ENCODE measurements at places on chromosomes 13 and 19. TPM values are rescaled to one million over a fixed set of nuclear protein-coding genes. Genes with fewer than 3 reads are reported as not detected.
A peak's percentile ranks its signal among the peaks of the same experiment; 100 is the strongest.

GRCh38 chr19:6056801-6057650 is 53.3 kb downstream of the RFX2 start:
- DNase-seq = peak; percentile 95

DNA sequence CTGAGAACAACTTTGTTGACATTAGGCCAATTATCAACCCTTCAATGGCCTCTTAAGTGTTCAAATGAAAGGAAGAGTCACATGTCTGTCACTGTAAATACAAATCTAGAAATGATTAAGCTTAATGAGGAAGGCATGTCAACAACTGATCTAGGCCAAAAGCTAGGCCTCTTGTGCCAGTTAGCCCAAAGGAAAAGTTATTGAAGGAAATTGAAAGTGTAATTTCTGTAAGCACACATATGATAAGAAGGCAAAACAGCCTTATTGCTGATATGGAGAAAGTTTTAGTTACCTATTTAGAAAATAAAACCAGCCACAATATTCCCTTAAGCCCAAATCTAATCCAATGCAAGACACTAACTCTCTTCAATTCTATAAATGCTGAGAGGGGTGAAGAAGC is 604.7 kb downstream of the SLITRK6 start:
- DNase-seq = no peak

DNA sequence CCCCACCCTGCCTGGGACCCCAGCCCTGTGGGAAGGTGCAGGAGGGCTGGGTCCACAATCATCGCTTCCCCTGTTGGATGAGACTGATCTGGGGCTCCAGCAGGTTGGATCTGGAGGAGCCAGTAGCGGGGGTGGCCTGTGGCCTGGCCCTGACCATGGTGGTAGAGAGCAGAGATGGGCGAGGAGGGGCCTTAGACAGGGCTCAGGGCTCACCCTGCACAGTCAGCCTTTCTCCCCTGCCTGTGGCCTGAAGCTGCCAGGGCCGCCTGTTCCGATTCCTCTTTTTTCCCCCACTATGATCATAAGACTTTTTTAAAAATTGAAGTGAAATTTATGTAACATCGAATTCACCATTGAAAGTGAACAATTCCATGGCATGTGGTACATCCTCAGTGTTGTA is 18.2 kb downstream of the SIN3B start:
- DNase-seq = no peak

DNA sequence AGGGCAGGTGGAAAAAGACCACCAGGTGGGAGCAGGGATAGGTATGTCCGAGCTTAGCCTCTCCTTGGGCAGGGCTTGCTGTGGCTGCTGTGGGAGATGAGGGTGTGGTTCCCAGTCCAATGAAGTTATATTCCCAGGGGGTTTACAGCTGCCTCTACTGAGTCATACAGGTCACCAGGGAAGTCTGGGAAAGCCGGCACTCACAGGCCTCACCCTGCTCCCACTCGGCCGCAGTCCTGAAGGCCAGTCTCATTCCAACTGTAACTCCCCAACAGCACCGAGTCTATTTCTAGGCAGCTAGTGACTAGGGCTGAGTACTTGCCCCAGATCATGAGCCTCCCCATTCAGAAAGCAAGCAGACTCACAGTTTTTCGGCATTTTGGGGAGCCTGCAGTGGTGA is 77.1 kb downstream of the FNDC3A start:
- peak; percentile 17 for DNase-seq

DNA sequence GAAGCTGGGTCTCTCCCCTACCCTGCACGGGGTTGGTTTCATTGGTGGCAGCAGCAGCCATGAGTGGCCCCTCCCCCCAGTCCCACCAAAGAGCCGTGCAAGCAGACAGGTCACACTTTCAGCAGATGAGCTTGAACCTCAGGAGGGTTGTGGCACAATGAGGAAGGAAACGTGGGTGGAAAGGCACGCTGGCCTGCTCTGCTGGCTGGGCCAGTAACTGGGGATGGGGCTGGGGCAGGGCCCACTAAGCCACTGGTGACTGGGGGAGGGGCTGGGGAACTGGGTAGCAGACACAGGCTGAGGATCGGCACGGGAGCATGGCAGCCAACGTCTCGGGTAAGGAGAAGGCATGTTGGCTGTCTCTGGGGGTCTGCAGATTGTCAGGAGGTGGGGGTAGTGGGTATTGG is at the start of gene P2RY11:
Gene P2RY11, plus strand, starts transcription at position 289 of the 407 bp plus-strand sequence. Its CDS starts 29 bp downstream, at position 318.
- no peak for DNase-seq

Gene IL17D
- total RNA-seq = 0.10 TPM

DNA sequence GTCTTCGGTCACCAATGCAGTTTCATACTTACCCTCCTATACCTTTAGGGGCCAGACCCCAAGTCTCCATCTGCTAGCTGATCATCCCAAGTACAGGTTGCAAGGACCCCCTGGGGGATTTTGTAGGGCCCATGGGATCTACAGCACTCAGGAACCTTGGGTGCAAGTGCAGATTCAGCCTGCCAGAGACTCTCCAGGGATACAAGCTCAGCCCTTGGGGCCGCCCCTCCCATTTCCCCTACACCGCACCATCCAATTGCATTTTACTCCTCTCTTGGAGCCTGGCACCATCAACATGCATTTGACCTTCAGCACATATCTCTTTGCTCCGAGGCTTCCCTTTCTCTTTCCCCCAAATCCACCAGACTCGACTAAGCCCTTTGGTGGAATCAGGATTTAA is 154.7 kb upstream of the ZNF536 start:
- no peak for DNase-seq

GRCh38 chr13:102825400-102825799 is 20.4 kb upstream of the ERCC5 start:
- DNase-seq = peak; percentile 3

Gene CEBPA
- not detected for total RNA-seq

Gene RFC3
- 47.4 TPM for total RNA-seq

Gene URAD
- not detected for total RNA-seq

Gene ZNF560
- 4.2 TPM for total RNA-seq

GRCh38 chr13:49608651-49609331 is 19.5 kb upstream of the ARL11 start:
- DNase-seq = no peak

Gene SCGB2B2
- total RNA-seq = not detected

Gene TBC1D17
- 10.3 TPM for total RNA-seq

Gene SIGLEC6
- total RNA-seq = not detected

Gene PEG3
- total RNA-seq = 0.59 TPM

DNA sequence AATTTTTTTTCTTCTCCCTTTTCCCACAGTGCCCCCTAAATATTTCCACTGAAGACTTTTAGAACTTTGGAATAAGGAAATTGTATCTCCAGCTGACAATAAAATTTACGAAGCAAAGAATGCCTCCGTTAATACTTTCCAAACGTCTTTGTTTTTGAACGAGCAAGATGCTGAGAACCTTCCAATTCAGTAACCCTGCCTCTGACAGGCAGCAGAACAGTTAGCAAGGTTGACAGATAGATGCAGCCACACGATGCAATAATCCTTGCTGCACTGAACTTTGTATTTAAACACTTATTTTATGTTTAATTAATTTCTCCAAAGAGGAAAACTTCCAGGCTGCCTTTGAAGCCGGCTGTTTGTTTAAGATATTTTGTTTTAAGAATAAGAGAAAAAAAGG is 71.8 kb upstream of the TSHZ3 start:
- no peak for DNase-seq

- no peak for DNase-seq
Observed at GRCh38 chr13:24212674-24213073, 52.2 kb downstream of the SPATA13 start.

DNA sequence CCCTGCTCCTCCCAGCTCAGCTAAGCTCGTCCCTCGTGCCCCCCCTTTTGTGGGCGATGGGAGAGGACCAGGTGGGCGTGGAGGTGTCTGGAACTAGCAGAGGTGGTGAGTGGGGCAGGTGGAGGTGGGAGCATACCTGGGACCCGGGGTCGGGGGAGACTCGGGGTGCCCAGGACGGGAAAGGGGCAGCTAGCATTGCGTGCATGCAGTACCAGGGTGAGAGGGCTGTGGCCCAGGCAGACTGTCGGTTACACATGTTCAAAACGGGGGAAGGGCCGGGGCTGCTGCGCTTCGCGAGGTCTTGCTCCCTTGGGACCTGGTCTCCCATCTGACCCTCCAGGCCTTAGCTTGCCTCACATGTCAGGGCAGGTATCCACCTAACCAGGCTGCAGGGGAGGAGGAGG is 9.1 kb downstream of the TLE5 start:
- no peak for DNase-seq

- no peak for DNase-seq
Observed at GRCh38 chr13:59178344-59178743, 985.4 kb downstream of the DIAPH3 start.

DNA sequence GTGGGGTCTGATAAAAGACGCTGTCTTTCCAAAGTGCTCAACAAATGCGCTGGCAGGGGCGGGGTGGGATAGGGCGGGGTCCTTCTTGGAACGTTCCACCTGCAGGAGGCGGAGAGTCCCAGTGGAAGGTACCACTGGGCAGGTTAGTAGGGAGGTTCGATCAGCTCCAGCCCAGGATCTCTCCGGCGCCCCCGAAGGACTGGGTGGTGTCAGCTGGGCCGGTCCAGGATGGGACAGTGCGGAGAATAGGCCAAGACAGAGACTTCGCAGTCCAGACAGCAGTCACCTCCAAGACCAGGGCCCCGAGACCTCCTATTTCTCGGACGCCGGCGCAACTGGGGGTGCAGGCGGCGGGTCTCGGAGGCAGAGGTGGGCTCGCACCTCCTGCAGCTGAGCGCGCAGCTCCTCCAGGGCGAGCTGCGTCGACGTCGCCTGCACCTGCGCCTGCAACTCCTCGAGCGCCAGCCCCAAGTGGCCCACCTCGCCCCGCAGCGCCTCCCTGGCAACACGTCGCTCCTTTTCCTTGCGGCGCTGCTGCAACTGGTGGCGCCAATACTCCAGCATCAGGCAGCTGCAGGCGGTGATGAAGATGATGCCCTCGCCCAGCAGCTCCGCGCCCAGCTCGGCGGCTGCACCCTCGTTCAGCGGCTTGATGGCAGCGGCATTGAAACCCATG is 21.6 kb downstream of the VASP start:
- DNase-seq = no peak

Gene DCT
- not detected for total RNA-seq

GRCh38 chr13:79336966-79337365 is 69.1 kb downstream of the RBM26 start:
- DNase-seq = no peak

Gene C19orf85
- total RNA-seq = not detected

GRCh38 chr13:23870356-23871140 is 18.7 kb downstream of the MIPEP start:
- no peak for DNase-seq

Gene SMIM17
- 0.36 TPM for total RNA-seq

GRCh38 chr13:96646515-96647211 is 347.6 kb downstream of the OXGR1 start:
- no peak for DNase-seq

DNA sequence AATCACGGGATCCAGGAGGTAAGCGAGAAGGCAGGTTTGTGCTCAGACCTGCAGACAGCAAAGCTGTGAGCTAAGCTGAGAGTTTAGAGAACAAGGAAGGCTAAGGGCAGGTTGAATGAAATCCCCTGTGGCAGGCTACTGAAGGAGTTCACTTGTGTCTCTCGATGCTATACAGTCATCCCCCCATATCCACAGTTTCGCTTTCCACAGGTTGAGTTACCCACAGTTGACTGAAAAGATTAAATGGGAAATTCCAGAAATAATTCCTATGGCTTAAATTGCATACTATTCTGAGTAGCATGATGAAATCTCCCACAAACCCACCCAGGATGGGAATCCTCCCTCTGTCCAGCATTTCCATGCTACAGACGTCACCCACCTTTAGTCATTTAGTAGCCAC is 49.6 kb downstream of the ABCC4 start:
- DNase-seq = no peak

DNA sequence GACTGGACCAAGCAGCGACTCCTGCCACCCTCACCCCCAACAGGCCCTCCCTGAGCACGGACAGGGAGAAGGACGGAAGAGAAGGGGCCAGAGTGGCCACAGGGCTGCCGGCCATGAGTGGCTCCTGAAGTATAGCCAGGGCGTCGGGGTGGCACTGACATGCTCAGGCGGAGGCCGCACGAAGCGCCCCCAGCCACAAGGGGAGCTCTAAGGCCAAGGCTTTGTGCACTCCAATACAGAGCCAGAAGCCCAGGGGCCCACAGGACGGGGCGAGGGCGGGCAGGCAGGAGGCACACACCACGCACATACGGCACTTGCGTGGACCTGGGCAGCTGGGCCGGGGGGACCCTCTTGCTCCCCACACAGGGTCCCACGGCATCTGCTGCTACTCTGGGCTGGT is 52.0 kb downstream of the KLF2 start:
- no peak for DNase-seq

- DNase-seq = peak; percentile 3
Observed at GRCh38 chr13:98853771-98854221, 101.3 kb upstream of the SLC15A1 start.

Gene KCNC3
- total RNA-seq = 0.12 TPM

DNA sequence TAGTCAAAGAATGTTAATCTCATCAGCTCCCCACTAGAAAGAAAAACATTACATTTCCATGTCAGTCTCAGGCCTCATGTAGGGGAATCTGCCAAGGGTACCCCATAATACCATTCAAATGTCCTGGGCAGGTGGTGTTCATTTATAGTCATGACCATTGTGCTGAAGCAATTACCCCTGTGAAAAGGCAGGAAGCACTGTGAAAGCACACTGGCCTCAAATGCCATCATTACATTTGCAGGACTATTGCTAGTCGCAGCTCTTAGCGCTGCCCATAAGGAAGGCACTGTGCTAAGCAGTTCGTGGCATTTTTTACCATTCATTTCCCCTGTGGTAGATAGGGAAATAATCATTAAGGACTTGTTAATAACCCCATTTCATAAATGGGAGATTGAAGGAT is 109.0 kb downstream of the LHFPL6 start:
- DNase-seq = no peak

DNA sequence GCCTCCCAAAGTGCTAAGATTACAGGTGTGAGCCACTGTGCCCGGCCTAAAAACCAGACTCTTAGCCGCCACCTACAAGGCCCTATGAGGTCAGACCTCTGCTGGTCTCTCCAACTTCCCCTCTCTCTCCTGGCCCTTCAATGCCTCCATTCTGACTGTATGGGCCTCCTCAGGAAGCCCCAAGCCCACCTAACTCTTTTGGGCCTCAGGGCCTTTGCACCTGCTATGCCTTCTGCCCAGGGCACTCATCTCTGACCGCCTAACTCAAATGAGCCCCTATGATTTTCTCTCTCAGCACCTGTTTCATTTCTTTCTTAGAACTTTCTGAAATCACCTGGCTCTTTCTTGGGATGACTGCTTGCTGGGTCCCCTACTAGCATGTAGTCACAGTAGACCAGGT is 6.4 kb downstream of the WIZ start:
- DNase-seq = no peak

DNA sequence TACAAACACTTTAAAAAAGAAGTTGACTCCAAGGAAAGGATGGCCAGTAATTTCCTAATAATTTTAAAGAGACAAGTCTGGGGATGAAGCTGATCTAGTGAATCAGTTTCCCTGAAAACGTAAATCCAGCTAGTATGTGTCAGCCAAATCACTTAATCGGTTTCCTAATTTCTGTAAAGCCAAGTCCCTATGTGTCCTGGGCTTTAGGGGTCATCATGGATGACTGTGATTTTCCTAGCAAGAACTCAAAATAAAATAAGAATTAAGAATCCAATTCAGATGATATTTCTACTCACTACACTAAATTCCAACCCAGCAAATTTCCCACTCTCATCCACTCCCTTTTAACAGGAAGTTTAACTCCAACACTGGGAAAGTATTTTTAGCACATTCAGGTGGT is 35.9 kb downstream of the ELF1 start:
- DNase-seq = peak; percentile 7

GRCh38 chr19:37551129-37551993 is 43.2 kb downstream of the ZNF571 start:
- DNase-seq = peak; percentile 68

Gene CCDC169
- total RNA-seq = 0.36 TPM

- DNase-seq = no peak
Observed at GRCh38 chr19:5829567-5830310, 9.8 kb downstream of the FUT6 start.

GRCh38 chr13:53018690-53019647 is 9.6 kb upstream of the OLFM4 start:
- no peak for DNase-seq
